Muscle of back (tissue), 13 donors: ENCODE measurements at places on chromosomes 6 and 20. TPM values are rescaled to one million over a fixed set of nuclear protein-coding genes. Genes with fewer than 3 reads are reported as not detected.

The MOG gene
- polyA plus RNA-seq, result not detected

The SIGLEC1 gene
- 4.0 TPM for polyA plus RNA-seq

The SRPK1 gene
- 15.8 TPM for polyA plus RNA-seq

The SMPDL3A gene
- polyA plus RNA-seq, result 10.4 TPM

The ADGB gene
- not detected for polyA plus RNA-seq

The ME1 gene
- 2.3 TPM for polyA plus RNA-seq

The CAP2 gene
- 188 TPM for polyA plus RNA-seq

The KIF6 gene
- 1.4 TPM for polyA plus RNA-seq

The PHF20 gene
- 27.3 TPM for polyA plus RNA-seq

DNA sequence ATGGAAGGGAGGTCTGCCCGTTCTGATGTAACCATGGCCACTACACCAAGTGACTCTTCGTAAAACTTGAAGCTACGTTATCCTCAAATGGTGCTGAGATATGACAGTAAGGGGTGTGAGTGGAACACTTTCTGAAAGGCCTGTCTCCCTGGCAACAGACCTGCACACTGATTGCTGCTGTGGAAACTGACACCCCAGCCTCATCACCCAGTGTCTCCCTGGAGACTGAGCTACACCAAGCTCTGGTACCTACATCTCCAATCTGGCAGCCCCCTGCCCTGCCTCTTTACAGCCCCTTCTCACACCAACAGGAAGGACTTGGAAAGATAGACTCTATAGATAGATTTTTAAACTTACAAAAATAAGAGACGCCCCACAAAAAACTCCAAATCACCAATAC is 13.2 kb downstream of the PI16 start:
- no peak for DNase-seq

- DNase-seq, result no peak
Measured at GRCh38 chr20:46304361-46304760, 3.9 kb downstream of the CDH22 start.

- no peak for DNase-seq
Measured at GRCh38 chr20:34269996-34270627, 28.9 kb downstream of the ASIP start.

- DNase-seq, result no peak
Measured at GRCh38 chr20:62796699-62797491, 622 bp downstream of the MRGBP start.

DNA sequence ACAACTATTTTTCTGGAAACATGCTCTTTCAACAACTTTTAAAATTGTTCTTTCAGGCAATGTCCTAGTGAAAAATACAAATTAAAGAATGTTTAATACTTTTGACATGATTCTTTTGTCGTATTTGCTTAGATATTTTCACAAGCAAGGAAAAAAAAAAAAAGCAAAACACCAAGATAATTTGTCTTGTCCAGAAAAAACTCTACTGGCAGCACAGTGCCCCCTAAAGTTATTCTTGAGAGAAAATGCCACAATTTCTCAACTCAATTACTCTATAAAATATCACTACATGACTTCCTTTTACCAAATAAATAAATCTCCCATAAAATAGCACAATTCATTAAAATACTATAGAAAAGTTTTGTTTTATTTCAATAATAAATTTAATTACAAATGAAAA is 652.5 kb upstream of the EPHA7 start:
- no peak for DNase-seq

DNA sequence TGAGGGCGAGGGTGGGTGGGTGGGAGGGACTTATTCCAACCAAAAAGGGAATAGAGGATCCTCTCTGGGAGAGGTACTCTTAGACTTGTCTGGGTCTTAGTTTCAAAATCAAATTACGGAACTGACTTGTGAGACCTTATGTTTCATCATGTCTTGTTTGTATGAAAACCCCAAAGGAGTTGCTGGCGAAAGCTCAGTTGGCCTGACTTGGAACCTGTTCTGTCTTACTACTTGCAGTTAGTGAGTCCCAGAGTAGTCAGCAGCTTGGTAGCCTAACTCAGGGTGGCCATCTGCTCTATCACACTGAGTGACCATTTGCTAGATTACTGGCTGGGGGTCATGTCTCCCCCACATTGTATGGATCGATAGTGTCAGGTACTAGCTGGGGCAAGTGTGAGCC is 114.9 kb upstream of the MOCS1 start:
- DNase-seq, result no peak

GRCh38 chr6:10719964-10720264 is 3.0 kb upstream of the TMEM14C start:
- peak; percentile 47 for DNase-seq

DNA sequence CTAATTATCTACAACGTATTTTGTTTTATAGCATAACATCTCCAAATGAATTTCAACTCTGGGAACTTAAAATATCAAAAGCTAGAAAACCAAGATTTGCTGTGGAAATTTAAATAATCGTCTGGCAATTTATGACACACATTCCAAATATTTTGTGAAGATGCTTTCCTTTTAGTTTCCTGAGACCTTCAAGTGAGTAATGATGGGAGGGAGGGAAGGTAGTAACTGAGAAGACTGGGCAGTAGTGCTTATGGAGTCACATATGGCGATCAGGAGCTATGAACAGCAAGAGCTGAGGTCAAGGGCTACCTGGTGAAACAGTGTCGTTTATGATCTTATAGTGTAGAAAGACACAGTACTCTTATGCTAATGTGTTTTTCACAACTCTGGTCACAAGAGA is 178.2 kb upstream of the THEMIS start:
- no peak for DNase-seq

- no peak for DNase-seq
Measured at GRCh38 chr20:52166150-52166549, 25.4 kb downstream of the ZFP64 start.

DNA sequence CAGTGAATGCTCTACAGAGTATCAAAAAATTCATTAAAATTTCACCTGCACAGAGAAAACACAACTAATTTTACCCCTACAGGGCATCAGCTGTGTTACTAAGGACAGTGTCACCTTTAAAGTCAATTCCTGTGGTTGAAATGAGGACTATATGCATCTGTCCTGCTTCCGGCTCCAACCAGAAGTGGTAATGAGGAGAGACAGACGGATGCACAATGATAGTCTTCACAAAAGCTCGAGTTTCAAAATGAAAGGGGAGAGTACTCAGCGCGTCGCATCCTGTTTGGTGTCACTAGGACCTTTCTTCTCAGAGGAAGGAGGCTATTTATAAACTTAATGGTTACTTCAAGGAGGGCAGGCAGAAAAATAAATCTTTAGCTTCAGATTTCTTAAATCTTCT is 86.5 kb downstream of the LYRM4 start:
- DNase-seq, result peak; percentile 34

DNA sequence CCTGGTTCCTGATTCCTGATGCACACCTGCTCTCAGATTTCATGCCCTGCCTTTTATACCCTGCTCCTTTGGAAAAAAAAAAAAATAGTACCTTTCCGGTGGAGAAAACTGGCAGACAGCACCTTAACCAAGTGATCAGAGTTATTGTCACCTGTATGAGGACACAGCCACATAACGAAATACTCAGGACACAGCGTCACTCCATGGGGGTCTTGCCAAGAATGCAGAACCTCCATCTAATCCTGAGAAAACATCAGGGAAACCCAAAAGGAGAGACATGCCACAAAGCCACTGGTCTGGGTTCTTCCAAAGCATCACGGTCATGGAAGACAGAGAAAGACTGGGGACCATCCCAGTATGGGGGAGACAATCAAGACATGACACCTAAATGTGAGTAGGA is 29.1 kb downstream of the BFSP1 start:
- no peak for DNase-seq

- DNase-seq, result no peak
Measured at GRCh38 chr6:45667766-45668165, 290.0 kb upstream of the SUPT3H start.

GRCh38 chr6:43075670-43076463 is at the start of gene PTK7:
Gene PTK7 (plus strand): TSS chr6:43076314. CDS start chr6:43076489, 175 bp downstream.
- peak; percentile 82 for DNase-seq

- DNase-seq, result no peak
Measured at GRCh38 chr6:1585669-1586049, 24.1 kb upstream of the FOXC1 start.

- DNase-seq, result no peak
Measured at GRCh38 chr6:113317891-113318574, 539.1 kb upstream of the MARCKS start.
